ENCODE measurements at places on chromosomes 4 and X. TPM values are rescaled to one million over a fixed set of nuclear protein-coding genes. Genes with fewer than 3 reads are reported as not detected.

The GUCY1A1 gene
- total RNA-seq = 0.04 TPM

The PFKFB1 gene
- total RNA-seq = 0.86 TPM

The NAP1L3 gene
- total RNA-seq = 2.8 TPM

The DCAF4L1 gene
- 0.26 TPM for total RNA-seq

The KLKB1 gene
- total RNA-seq = not detected

The RBMXL3 gene
- not detected for total RNA-seq

- DNase-seq = no peak
Measured at GRCh38 chrX:17805120-17805519, 56.0 kb downstream of the RAI2 start.

GRCh38 chr4:138821331-138821730 lies 194.2 kb upstream of the NOCT start:
- no peak for DNase-seq

- DNase-seq = no peak
Measured at GRCh38 chrX:31201503-31201902, 129.7 kb upstream of the FTHL17 start.

Measured in activated naive CD8-positive, alpha-beta T cell treated with anti-CD3 and anti-CD28 coated beads for 36 hours (primary cell).